ENCODE measurements at places on chromosomes 1 and 21. TPM values are rescaled to one million over a fixed set of nuclear protein-coding genes. Genes with fewer than 3 reads are reported as not detected.
A peak's percentile ranks its signal among the peaks of the same experiment; 100 is the strongest.

- H3K4me1 ChIP-seq: no peaks in the 10 kb centered on the region
- no peaks in the 10 kb centered on the region for H3K27me3 ChIP-seq
- H3K27ac ChIP-seq: no peak overlapping the region
- no peak overlapping the region for H3K4me3 ChIP-seq
Observed at GRCh38 chr1:168360151-168361021, 79.7 kb downstream of the TBX19 start.

The HPDL gene
- 2.4 TPM for total RNA-seq

The ANKRD35 gene
- 0.31 TPM for total RNA-seq

DNA sequence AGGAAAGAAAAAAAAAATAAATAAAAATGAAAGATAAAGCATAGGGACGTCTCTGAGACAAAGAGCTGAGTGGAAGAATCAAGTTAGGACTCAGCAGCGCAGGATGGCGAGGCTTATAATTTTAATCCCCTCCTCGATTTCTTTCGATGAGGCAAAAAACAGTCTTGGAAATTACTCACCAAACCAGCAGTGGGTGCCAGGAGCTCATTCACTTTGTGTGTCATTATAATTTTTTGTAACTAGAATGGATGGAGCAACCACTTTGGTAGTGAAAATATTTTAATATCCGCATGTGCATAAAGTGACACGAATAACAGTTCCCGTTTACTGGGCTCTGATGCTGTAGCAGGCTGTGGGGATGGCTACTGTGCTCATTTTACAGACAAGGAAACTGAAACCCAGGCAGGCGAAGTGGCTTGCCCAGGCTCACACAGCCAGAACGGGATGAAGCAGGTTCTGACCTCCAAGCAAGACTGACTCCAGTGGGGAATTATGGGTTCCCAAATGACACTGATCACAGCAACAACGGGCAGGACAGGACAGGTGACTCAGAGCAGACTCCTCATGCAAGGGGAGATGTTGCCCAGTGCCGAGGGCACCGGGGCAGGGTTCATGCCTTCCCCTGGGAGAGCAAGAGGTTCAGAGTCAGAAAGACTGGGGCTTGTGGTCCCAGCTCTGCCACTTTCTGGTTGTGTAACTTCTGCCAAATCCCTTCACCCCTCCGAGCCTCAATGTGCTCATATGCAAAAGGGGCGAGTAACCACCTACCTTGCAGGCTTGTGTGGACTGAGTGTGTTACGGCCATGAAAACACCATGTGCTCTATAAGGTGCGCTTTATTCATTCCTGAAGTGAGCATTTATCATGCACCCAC is 63.6 kb downstream of the RUNX3 start:
- DNase-seq: no peak
- H3K4me1 ChIP-seq: peaks cover 20% of the 10 kb centered on the region
- peaks cover 12% of the 10 kb centered on the region for H3K27me3 ChIP-seq
- no peak overlapping the region for H3K4me3 ChIP-seq

- DNase-seq: no peak
- H3K4me1 ChIP-seq: peaks cover 21% of the 10 kb centered on the region
- H3K36me3 ChIP-seq: peaks cover 33% of the 10 kb centered on the region
- H3K4me3 ChIP-seq: no peak overlapping the region
Observed at GRCh38 chr1:116990612-116991151, 10.9 kb upstream of the CD101 start.

The NFYC gene
- total RNA-seq: 73.4 TPM

DNA sequence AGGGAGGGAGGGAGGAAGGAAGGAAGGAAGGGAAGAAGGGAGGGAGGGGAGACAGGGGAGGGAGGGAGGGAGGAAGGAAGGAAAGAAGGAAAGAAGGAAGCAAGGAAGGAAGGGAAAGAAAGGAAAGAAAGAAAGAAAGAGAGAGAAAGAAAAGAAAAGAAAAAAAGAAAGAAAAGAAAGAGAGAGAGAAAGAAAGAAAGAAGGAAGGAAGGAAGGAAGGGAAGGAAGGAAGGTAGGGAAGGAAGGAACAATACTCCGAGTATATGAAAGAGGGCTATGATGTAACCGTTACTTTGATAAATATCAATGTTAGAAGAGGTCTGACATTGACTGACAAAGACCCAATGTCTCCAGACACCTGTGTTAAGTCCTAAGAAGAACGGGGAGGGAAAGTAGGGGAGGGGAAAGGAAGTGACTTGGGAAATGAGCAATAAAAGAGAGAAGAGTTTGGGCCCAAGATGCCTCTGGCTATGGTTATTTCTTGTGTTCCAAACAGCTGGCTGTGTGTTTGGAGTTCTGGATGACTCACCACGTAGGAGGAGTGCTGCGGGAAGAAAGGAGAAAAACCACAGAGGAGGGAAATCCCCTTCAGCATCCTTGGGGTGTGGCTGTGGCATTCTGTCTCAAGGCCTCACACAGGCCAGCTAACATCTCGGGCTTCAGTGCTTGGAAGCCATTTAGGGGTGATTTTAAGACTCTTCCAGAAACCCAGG is 37.0 kb upstream of the RXRG start:
- H3K36me3 ChIP-seq: no peaks in the 10 kb centered on the region
- H3K27me3 ChIP-seq: peaks cover 21% of the 10 kb centered on the region
- H3K27ac ChIP-seq: no peak overlapping the region
- no peak for DNase-seq

GRCh38 chr1:27724961-27725373 is 794 bp upstream of the FAM76A start:
- H3K36me3 ChIP-seq: peaks cover 6% of the 10 kb centered on the region
- no peak for DNase-seq
- H3K27me3 ChIP-seq: no peaks in the 10 kb centered on the region
- H3K27ac ChIP-seq: peak overlapping the region; percentile 95
- no peaks in the 10 kb centered on the region for H3K4me1 ChIP-seq

The ACTN2 gene
- total RNA-seq: not detected

- no peaks in the 10 kb centered on the region for H3K27me3 ChIP-seq
- peak overlapping the region; percentile 50 for H3K27ac ChIP-seq
- no peaks in the 10 kb centered on the region for H3K36me3 ChIP-seq
- H3K4me3 ChIP-seq: no peak overlapping the region
Observed at GRCh38 chr1:235093696-235094592, 34.7 kb downstream of the TOMM20 start.

- no peaks in the 10 kb centered on the region for H3K36me3 ChIP-seq
- H3K4me3 ChIP-seq: no peak overlapping the region
- H3K27me3 ChIP-seq: peaks cover 16% of the 10 kb centered on the region
- DNase-seq: no peak
- no peak overlapping the region for H3K27ac ChIP-seq
Observed at GRCh38 chr1:113998361-113998760, 19.1 kb downstream of the OLFML3 start.

The ZMPSTE24 gene
- 41.9 TPM for total RNA-seq

The PLD5 gene
- total RNA-seq: 3.0 TPM

The CLDN8 gene
- not detected for total RNA-seq

The ASPM gene
- total RNA-seq: 17.1 TPM

- H3K4me1 ChIP-seq: peaks cover 15% of the 10 kb centered on the region
- no peaks in the 10 kb centered on the region for H3K36me3 ChIP-seq
- H3K27ac ChIP-seq: peak overlapping the region; percentile 7
Observed at GRCh38 chr1:150015651-150016131, 5.2 kb upstream of the OTUD7B start.

GRCh38 chr1:155003227-155003765 is 694 bp downstream of the ZBTB7B start:
- no peaks in the 10 kb centered on the region for H3K27me3 ChIP-seq
- H3K36me3 ChIP-seq: no peaks in the 10 kb centered on the region
- H3K4me1 ChIP-seq: peaks cover 17% of the 10 kb centered on the region
- DNase-seq: no peak
- H3K4me3 ChIP-seq: peak overlapping the region; percentile 98

DNA sequence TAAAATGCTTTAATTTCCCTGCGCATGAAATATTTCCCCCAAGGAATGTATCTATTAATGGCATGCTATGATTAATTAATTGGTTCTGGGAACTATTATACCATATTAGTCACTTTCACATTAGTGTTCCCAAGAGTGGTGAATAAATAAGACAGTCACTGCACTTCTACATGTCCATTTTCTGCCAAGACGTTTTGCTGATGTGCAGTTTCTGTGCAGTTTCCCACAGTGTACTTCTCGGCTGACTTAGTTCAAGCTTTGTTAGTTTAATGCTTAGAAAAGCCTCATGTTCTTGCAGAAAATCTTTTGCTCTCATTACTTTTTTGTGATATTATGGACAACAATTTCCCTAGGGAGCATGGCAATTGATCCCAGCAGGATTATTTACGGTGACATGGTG is 1014.5 kb downstream of the BRINP3 start:
- no peak overlapping the region for H3K4me3 ChIP-seq
- H3K27me3 ChIP-seq: peaks cover 2% of the 10 kb centered on the region
- no peak overlapping the region for H3K27ac ChIP-seq
- no peaks in the 10 kb centered on the region for H3K4me1 ChIP-seq
- DNase-seq: no peak
- no peaks in the 10 kb centered on the region for H3K36me3 ChIP-seq

The OR2T2 gene
- total RNA-seq: not detected

The LRRC53 gene
- not detected for total RNA-seq

The GREM2 gene
- total RNA-seq: 0.48 TPM

- DNase-seq: no peak
- no peak overlapping the region for H3K27ac ChIP-seq
- H3K36me3 ChIP-seq: no peaks in the 10 kb centered on the region
- no peaks in the 10 kb centered on the region for H3K27me3 ChIP-seq
Observed at GRCh38 chr1:190935925-190936324, 458.3 kb upstream of the BRINP3 start.

- H3K27me3 ChIP-seq: no peaks in the 10 kb centered on the region
- no peak for DNase-seq
- peaks cover 17% of the 10 kb centered on the region for H3K4me1 ChIP-seq
- H3K36me3 ChIP-seq: no peaks in the 10 kb centered on the region
Observed at GRCh38 chr1:234495231-234495990, 16.4 kb upstream of the TARBP1 start.

The SUMO3 gene
- 73.5 TPM for total RNA-seq

DNA sequence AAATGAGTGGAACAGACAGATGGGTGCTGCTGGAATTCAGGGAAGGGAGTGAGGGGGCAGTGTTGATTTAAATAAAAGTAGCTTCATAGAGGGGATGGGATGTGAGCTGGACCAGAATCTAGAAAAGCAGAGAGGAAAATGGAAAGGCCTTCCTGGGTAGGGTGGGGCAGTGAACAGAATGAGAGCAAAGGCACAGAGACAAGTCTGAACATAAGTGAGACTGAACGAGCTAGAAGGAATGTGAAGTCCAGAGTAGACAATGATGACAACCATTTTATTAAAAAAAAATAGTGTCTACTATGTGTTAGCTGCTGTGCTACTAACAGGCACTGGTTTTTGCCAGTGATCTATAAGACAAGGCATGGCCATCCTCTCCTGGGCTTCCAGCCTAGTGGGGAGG is 36.0 kb downstream of the ELK4 start:
- peaks cover 9% of the 10 kb centered on the region for H3K4me1 ChIP-seq
- H3K4me3 ChIP-seq: no peak overlapping the region
- H3K27me3 ChIP-seq: peaks cover 4% of the 10 kb centered on the region
- no peak overlapping the region for H3K27ac ChIP-seq
- peaks cover 6% of the 10 kb centered on the region for H3K36me3 ChIP-seq

The GLIS1 gene
- total RNA-seq: not detected

DNA sequence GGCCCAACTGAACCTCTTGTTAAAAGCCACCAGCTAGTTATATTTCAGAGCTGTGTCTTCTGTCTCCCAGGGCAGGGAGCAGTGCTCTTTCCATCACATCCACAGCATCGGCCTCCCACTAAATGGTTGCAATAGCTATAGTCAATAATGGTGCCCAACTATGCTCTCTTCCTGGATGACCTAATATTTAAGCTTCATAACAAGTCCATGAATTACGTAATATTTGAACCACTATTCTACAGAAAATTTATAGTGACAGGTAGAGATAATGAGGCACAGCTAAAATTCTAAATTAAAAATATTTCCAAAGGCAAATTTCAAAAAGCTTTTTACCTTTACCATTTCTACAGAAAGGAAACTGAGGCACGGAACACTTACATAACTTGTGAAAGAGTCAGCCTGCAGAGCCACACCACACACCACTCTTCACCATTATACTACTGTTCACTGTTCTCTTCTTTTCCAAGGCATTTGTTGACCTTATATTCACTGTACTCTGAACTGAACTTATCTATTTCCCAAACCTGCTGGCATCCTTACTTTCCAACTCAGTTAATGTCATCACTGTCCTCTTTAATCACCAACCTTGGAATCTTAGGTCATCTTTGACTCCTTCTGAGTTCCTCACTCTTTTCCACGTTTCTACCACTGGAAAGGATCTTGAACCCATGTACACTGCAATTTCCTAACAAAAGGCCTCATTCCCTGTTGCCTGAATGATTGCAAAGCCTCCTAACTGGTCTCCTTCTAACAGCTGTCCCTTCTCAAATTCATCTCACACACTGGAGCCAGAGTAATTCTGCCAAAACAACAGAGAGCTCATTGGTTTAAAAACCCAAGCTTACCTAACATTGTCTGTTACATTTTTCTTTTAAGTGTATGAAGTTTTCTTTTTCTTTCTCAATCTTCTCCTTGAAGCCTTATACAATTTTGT is 85.5 kb downstream of the DDAH1 start:
- H3K27ac ChIP-seq: no peak overlapping the region
- peaks cover 8% of the 10 kb centered on the region for H3K36me3 ChIP-seq
- no peaks in the 10 kb centered on the region for H3K27me3 ChIP-seq
- no peak for DNase-seq
- H3K4me3 ChIP-seq: no peak overlapping the region

The DARS2 gene
- total RNA-seq: 20.2 TPM

DNA sequence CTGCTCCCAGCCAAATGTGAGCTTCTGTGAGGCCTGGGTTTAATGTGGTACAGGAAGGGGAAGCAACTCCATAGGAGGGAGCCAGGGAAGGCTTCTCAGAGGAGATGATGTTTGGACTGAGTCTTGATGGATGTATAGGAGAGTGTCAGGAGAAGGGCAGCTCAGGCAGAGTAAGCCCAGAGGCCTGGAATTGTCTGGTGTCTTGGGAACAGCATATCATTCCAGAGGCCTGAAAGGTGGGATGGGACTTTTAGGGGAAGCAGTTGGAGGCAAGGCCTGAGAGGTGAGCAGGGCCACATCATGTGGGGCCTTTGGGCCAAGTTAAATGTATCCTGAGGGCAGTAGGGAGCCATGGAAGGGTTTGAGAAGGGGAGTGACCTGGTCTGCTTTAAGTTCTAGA is 148.6 kb upstream of the WNT4 start:
- no peaks in the 10 kb centered on the region for H3K4me1 ChIP-seq
- no peak overlapping the region for H3K4me3 ChIP-seq
